Upper lobe of left lung (tissue), 6 donors: ENCODE measurements at places on chromosomes 4 and X. TPM values are rescaled to one million over a fixed set of nuclear protein-coding genes. Genes with fewer than 3 reads are reported as not detected.

DNA sequence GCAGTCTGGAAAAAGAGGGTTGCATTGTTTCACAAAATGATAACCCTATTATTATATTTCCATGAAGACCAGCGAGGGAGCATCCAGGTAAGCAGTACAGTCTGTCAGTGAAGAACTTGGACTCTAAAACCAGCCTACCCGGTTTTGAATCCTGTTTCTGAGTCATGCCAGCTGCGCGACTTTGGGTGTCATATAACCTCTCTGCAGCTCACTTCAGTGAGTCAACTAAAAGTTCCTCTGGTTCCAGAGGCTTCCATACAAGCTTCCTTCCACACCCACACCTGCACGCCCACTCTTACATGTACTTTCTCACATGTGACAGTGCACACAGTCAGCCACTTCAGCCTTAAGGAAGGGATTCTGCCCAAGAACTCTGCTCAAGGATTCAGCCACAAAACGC, 49.8 kb upstream of the PRPS2 start:
- DNase-seq: no peak

GRCh38 chr4:38526412-38526811, 137.6 kb upstream of the KLF3 start:
- no peak for DNase-seq

DNA sequence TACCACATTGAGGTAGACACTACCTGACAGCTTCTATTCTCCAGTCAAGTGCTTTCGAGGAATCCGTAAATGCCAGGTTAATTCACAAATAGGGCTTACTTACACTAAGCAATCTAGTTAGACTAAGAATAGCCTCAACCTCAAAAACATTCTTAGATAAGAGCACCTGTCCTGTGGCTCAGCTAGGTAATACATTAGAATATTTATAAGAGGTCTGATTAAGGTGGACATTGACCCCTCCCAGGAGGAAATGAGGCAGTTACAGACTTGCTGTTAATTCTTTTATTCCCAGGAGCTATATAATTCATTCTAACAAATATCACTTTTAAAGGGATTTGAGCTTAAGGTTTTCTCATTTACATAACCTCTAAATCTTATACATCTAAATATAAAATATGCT, 758.1 kb downstream of the GRID2 start:
- DNase-seq: no peak

- DNase-seq: no peak
Observed at GRCh38 chr4:89357787-89358186, 50.2 kb upstream of the GPRIN3 start.

Gene SULT1B1
- 12.9 TPM for total RNA-seq

GRCh38 chr4:16162891-16163290, 63.4 kb downstream of the TAPT1 start:
- DNase-seq: no peak

Gene FGG
- total RNA-seq: 200 TPM

DNA sequence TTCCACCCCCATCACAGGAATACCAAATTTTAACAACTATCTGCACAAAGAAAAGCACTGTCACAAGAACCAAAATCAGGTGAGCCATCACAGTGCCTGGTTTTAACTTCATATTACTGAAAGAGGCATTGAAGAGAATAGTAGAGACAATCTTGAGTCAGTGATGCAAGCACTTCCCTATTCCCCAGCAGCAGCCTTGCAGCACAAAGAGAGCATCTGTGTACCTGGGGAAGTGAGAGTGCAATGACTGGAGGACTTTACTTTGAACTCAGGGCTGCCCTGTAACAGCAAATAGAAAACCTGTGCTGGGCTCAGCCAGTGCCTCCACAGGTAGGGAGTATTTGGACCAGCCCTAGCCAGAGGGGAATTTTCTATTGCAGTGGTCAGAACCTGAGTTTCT, 361.8 kb downstream of the TEX13C start:
- no peak for DNase-seq

DNA sequence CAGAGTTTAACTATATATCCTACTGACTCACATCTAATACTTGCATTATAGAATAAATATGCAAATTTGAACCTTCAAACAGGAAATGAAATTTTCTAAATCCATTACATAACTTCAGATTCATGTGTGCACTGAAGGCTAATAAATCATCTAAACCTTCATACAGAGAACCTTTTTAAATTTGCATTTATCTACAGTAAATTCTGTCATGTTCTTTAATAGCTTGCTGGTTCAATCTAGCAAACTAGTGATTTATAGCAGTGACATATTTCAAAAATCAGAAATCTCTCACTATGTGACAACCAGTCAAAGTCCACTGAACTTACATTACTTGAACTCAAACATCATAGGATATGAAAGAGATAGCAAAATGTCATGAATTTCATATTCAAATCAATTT, 65.1 kb downstream of the LRBA start:
- DNase-seq: no peak

DNA sequence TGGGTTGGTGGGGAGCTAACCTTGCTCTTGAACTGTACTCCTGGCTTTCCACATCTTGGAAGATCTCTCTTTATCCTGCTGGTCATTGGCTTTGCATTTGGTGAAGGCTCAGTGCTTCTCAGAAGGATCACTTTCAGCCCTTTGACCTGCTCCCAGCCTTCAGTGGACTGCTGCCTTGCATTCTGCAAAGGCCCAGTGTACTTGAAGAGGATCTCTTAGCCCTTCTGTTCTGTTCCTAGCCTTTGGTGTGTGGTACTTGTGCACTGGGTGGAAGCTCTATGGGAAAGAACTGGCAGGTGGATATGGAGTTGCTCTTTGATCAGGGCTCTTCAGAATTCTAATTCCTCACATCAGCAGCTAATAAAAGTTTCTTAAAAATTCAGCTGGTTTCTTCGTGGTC, 46.5 kb downstream of the FGF2 start:
- no peak for DNase-seq

Gene HERC6
- 12.8 TPM for total RNA-seq

- no peak for DNase-seq
Observed at GRCh38 chr4:84699001-84699671, 116.2 kb downstream of the CDS1 start.

GRCh38 chrX:72045552-72046277, 86.0 kb downstream of the RTL5 start:
- no peak for DNase-seq

GRCh38 chr4:173246719-173247118, 78.1 kb downstream of the GALNT7 start:
- no peak for DNase-seq

DNA sequence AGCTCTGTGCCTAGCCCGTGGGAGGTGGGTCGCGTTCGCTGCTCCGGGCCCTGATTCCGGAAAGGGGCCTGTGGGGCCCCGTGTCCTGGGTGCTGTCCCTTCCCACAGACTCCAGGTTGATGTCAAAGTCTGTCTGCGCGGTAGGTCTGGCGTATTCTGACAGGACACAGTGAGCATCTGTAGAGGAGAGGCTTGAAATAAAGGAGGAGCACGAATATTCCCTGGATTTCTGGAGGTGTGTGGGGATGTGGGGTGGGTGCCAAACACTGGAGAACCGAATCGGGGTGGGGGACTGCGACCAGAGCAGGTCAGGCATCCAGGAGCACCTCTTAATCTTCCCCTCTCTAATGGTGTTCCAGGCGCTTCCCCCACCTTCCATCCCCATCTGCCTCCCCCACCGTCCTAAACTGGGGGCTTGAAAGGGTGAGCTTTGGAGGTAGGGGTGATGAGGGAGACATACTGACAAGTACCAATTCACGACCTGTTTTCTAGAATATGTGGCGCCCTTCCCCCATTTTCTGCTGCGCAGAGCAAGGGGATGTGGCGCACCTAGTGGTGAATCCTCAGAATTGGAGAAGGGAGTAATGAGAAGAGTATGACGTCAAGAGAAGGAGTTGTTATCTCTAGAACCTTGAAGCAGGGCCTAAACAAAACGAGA, 877 bp downstream of the GPRASP1 start:
- DNase-seq: no peak

GRCh38 chr4:142581881-142582280, 264.2 kb downstream of the INPP4B start:
- no peak for DNase-seq

GRCh38 chrX:75603833-75604232, 81.0 kb upstream of the ZDHHC15 start:
- no peak for DNase-seq

- no peak for DNase-seq
Observed at GRCh38 chr4:98485816-98486345, 172.5 kb downstream of the TSPAN5 start.

Gene RLIM
- 41.5 TPM for total RNA-seq

Gene LCORL
- total RNA-seq: 33.5 TPM

- DNase-seq: no peak
Observed at GRCh38 chrX:78111140-78111931, 7.3 kb downstream of the PGK1 start.

Gene DCAF12L2
- not detected for total RNA-seq

DNA sequence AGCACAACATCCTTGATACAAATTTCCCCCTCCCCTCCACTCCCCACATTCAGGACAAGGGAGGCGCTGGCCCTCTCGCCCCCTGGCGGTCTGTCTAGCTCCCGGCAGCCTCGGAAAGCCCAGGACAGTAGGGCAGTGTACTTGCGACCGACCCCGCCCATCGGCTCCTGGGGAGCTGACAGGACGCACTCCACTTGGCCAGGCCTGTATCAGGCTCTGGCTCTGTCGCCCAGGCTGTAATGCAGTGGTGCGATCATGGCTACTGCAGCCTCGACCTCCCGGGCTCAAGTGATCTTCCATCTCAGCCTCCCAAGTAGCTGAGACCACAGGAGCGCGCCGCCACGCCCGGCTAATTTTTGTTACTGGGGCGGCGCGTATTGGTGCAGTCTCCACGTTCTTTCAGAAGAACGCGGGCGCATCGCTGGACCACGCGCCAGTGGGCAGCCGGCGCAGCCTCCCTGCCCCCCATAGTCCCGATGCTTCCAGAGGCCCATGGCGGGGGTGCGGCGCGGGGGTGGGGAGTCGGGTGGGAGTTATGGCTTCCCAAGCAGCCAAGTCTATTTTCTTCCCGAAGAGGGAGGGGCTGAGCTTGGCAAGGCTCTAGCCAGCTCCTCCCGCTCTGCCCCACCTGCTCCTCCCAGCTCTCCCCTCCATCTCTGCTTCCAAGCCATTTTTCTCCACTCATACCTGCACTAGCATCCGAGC, 7.8 kb upstream of the AKAP14 start:
- peak; percentile 82 for DNase-seq

DNA sequence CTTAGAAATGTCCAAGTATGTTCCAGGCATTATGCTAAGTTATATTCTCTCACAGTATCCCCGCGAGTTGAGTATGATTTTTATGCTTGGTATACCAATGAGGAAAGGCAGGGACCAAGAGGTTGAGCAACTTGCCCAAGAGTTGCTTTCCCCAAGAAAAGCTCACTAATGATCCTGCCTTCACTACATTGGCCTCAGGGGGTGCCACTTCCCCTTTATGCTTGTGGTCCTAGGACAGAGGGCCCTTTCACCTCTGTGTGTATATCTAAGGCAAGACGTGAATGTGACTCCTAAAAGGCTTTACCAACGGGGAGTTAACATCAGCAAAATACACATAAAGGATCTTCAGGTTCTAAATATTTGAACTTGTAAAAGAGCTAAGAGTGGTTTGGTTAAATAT, 164.4 kb upstream of the CPEB2 start:
- DNase-seq: no peak

Gene S100G
- not detected for total RNA-seq

- no peak for DNase-seq
Observed at GRCh38 chr4:15361529-15361928, 66.3 kb upstream of the C1QTNF7 start.

GRCh38 chr4:158728236-158728635, 5.0 kb upstream of the PPID start:
- DNase-seq: no peak

DNA sequence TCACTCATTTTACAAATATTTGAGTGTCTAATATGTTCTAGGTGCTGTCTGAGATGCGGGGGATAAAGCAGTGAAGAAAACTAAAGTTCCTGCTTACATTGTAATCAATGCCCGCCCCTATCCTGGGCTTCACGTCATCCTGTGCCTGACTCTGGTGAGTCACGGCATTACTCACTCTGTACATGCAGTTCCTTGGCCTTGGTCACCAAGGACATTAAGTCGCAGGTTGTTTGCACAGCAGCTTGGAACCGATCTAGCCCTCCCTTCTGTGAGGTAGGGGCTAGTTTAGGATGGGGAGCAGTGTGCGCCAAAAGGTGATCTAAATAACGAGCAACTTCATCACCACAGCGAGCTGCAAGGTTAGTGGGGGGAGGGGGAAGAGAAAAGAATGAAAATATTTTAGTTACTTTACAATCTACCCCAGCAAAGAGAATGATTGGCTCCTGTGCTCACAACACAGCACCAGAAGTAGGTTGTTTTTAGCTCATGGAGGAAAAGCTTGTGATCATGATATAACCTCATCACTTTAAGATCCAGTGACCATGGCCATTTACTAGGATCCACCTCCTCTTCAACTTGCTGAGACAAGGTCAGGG, 48.0 kb upstream of the HDAC8 start:
- peak; percentile 24 for DNase-seq

Gene NXF2B
- total RNA-seq: 0.39 TPM

Gene ETDB
- not detected for total RNA-seq
